ENCODE measurements at places on chromosomes 7 and 10.
A peak's percentile ranks its signal among the peaks of the same experiment; 100 is the strongest.

DNA sequence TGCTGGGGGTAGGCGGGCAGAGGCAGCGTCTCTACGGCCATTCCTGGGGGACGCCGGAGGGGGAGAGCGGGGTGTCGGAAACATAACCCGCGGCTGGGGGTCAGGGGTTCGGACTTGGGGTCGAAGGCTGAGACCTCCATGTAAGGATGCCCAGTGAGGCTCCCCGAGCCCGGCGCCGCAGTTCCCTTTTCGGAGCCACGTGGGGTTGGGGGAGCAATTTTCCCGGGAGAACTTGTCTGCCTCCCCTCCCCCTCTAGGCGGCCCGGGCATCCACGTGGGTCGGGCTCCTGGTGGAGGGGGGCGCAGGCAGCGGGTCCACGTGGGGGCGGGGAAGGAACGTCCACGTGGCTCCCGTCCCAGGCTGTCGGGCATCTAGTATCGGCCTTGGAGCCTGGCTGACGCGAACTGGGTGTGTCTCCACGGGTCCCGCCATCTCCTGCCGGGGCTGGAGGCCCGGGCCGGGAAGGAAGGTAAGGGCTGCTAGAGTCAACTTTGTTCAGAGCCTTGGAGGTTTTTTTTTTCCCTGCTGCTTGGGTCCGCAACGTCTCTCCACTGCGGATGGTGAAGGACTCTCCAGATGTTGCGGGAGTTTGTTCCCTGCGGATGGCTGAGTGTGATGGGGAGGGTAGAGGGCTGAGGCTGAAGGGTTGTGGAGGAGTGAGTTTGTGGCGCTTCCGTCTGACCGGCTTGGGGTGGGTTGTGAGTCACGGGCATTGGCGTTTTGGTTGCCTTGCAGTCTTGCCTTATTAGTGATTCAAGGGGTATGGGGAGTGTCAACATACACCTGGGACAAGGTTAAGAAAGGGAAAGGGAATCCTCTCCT, 744 bp downstream of the PPRC1 start:
- DNase-seq, result peak; percentile 73

GRCh38 chr7:117347962-117348672, 25.3 kb upstream of the WNT2 start:
- DNase-seq, result no peak

- DNase-seq, result no peak
Observed at GRCh38 chr7:11373546-11374142, 400.0 kb downstream of the PHF14 start.

DNA sequence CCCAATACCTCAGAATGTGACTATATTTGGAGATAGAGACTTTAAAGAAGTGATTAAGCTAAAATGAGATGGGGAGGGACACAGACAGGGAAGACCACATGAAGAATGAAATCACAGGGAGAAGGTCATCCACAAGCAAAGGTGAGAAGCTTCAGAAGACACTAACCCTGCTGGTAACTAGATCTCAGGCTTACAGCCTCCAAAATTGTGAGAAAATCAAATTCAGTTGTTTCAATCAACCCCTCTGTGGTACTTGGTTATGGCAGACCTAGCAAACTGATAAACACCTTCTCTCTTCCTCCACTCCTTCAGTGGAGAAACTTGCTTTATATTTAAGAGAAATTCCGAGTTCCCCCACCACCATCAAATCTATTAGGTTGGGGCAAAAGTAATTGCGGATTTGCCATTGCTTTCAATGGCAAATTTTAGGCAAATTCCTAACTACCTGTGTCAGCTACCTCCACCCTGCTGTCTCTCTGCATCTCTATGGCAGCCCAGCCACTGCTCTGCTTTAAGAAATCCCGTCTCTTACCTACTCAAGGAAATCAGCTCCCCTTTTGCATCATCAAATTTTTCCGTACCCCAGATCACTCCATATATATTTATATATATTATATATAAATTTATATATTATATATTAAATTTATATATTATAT, 38.2 kb downstream of the SEMA3E start:
- DNase-seq, result no peak

DNA sequence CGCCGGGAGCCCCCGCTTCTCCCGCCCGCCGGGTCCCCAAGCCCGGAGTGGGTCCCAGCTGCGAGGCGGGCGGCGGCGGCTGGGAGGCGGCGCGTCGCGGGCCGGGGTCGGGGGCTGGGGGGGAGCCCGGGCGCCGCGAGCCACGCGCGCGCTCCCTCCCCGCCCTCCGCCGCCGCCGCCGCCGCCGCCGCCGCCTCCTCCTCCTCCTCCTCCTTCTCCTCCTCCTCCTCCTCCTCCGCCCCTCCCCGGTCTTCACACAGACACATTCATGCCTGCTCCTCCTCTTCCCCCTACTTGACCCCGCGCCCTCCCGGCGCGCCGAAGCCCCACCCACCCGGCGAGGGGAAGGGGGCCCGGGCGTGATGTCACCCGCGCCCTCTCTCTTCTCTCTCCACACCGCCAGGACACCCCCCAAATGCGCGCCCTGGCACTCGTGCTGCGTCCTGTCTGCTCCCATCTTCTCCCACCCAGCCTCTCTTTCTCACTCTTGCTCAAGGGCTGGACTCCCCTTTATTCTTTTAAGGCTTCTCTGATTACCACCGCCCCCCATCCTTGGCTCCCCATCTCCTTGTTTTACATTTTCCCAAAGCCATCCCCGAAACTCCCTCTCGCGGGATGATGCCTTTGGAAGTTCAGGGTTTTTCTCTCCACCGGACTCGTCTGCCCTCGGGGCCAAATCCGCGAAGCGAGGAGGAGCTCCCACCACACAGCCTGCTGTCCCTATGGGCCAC, 967 bp upstream of the GLI3 start:
- DNase-seq, result no peak

All from stimulated activated CD4-positive, alpha-beta T cell treated with anti-CD3 and anti-CD28 coated beads, Interleukin-1b, Interleukin-23, amount 100 ng/mL, for 48 hours (primary cell).